Activated CD8-positive, alpha-beta memory T cell treated with anti-CD3 and anti-CD28 coated beads for 4 hours (primary cell): ENCODE measurements at places on chromosomes 7 and 10.

- no peak for DNase-seq
These were observed 10.2 kb upstream of the SP4 start for GRCh38 chr7:21417647-21418046.

DNA sequence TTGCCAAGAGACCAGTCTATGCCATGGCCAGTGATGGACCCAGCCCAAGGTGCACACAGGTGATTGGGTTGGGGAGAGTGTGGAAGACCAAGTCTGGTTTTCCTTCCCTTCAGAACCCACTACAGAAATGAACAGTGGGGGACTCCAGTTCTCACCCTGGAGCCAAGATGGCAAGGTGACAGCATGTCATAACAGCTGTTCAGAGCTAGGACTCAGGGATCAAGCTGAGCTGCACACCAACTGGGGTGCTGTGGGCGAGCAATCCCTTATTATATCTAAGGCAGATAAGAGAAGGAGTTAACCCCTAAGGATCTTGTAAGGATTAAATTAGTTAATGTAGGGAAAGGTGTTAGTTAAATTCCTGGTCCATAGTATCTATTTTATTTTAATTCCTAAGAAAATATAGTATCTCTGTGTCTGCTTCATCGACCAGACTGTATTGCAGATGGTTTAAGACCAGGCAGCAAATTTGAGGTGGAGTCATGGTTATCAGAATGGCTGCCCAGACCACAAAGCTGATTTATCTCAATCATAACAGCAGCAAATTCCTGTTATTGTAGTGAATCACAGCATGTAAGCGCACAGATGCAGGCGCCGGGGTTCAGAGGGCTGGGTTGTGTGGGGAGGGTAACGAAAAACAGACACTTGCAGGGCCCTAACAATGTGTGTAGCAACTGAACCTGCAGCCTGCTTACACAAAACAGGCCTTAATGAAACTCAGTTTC, 208.7 kb upstream of the ZNF32 start:
- no peak for DNase-seq

DNA sequence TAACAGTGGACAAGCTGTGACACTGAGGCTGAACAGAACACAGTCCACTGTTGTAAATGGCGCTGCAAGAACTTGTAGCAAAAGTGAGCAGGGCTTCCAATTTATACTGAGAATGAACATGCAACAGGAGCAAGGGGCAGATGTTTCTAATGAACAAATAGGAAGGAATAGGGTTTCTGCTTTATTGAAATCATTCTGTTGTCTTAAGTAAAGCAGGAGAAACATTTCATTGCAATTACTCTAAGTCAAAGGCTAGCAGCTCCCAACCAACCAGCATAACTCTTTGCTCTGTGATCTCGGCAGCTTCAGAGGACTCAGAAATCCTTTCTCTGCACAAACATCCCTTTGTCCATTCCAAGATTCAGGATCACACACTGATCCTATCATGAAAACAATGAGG, 236.2 kb upstream of the PRSS58 start:
- no peak for DNase-seq

- DNase-seq: no peak
These were observed 1.3 kb upstream of the PPRC1 start for GRCh38 chr10:102131286-102132170.

- no peak for DNase-seq
These were observed 83.9 kb downstream of the SEPTIN14 start for GRCh38 chr7:55778631-55779030.

GRCh38 chr7:75914169-75914654, 743 bp upstream of the POR start:
- DNase-seq: no peak

GRCh38 chr7:153432063-153432462, 620.1 kb upstream of the DPP6 start:
- DNase-seq: no peak

GRCh38 chr10:123655751-123656150, 10.4 kb upstream of the GPR26 start:
- DNase-seq: no peak
